ENCODE measurements at places on chromosomes 7 and 10. TPM values are rescaled to one million over a fixed set of nuclear protein-coding genes. Genes with fewer than 3 reads are reported as not detected.

Gene CAV1
- total RNA-seq = 19.4 TPM

DNA sequence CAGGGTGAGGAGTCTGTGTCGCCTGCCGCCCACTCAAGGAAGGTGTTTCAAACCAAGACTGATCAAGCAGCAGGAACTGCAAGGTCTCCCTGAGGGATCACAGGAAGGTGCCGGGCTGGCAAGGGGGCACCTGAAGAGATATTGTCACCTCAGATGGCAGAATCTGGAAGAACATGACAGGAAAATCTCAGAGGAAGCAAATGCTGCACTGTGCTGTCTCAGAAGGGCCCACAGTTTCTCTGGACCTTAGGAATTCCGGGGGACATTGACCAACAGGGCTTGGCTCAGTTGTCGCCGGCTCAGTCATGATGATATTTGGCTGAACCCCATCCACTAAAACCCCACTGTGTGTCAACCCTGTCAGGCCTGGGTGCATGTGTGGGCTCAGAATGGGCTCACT lies 31.9 kb upstream of the GPR26 start:
- DNase-seq = no peak

- no peak for DNase-seq
Measured at GRCh38 chr7:150311146-150311545, 12.0 kb upstream of the LRRC61 start.

- no peak for DNase-seq
Measured at GRCh38 chr10:5416981-5417380, 4.6 kb downstream of the NET1 start.

- no peak for DNase-seq
Measured at GRCh38 chr10:77417806-77418640, 219.6 kb downstream of the KCNMA1 start.
